ENCODE measurements at places on chromosomes 6 and 20.

DNA sequence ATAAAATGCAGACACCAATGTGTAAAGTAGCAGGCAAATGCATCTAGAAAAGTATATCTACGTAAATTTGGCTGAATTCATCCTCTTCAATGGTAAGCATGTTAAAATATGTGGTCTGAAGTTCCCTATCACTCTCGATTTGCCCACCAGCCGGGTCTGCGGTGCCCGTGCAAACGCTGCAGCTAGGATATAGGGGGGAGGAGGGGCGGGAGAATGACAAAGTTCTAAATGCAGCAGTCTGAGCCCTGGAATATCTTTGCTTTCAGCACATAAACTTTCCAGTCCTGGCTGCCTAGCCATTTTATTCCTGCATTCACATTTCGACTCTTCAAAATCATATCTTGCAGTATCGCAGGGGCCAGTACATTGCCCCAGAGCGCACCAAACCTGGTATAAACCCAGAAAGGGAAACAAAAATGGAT lies 708 bp downstream of the NRN1 start:
- no peak for DNase-seq

DNA sequence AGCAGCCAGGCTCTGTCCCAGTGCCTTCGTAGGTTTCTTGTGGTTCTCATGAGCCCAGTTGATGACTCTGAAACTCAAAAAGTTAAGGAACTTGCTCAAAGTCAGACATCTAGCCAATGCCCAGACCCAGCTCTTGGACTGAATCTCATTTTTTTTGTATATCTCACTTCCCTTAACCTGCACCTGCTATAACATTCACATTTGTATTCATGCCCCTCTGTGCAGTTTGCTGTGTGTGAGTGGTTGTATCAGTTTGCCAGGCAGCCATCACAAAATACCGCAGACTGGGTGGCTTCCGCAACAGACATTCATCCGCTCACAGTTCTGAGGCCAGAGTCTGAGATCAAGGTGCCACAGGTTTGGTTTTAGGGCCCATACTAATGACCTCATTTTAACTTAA lies 49.9 kb downstream of the IPCEF1 start:
- DNase-seq = no peak

DNA sequence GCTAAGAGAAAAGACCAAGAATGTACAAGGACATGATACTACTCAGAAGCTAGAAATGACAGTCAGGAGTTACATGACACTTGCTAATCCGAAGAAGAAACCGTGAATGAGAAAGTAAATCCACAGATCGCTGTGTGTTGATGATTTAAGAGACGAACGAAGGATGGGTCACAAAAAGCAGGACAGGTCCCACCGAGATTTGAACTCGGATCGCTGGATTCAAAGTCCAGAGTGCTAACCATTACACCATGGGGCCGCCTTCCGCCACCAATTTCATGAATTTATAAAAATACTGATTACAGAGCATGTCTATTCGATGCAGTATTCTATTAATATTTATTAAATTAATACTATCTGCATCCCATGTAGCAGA lies 54.0 kb upstream of the BTN3A2 start:
- DNase-seq = no peak

DNA sequence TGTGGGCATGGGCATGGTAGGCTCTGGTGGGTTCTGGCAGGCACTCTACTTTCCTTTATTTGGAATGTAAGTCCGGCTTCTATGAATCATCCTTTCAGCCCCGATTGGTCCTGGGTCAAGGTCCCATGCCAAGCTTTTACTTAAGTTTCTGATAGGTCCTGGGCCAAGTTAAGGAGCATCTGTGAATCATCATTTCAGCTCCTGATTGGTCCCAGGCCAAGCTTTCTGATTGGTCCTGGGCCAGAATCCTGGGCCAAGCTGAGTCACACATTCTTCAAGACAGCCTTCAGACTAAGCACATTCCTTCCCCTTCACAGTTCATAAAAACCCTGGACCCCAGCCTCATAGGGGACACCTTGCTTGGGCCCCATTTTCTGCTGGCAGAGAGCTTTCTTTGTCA lies 231.0 kb upstream of the EYS start:
- DNase-seq = no peak

DNA sequence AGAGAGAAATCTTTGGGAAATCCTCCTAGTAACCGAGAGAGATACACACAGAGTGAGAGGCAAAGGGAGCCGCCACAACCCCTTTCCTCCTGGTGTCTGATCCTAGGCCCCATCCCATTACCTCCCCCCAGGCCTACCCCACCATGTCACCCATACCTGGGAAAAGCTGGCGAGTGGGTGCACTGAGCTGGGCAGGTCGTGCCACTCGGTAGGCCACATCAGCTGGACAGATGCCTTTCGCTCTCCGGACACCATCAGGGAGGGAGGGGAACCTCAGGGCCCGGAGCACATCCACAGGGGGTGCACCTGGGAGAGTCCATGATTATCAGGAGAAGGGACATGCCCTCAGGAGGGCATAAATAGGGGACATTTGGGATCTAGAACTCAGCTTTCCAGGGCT lies 3.1 kb downstream of the COL11A2 start:
- DNase-seq = no peak

Data from activated B cell treated with CpG ODN at 0.5 μM for 24 hours (primary cell).